Dermis blood vessel endothelial cell (primary cell): ENCODE measurements at places on chromosomes 13 and 19. TPM values are rescaled to one million over a fixed set of nuclear protein-coding genes. Genes with fewer than 3 reads are reported as not detected.

ZNF665 gene
- 2.6 and 3.0 TPM in 2 replicates for total RNA-seq

SSBP4 gene
- 88.8 and 96.7 TPM in 2 replicates for total RNA-seq

MTUS2 gene
- not detected in 2 replicates for total RNA-seq

ERICH6B gene
- total RNA-seq = not detected in 2 replicates

ZNF730 gene
- 1.2 and 4.1 TPM in 2 replicates for total RNA-seq

SHISA2 gene
- total RNA-seq = 1.1 and 1.7 TPM in 2 replicates

ANGPTL8 gene
- total RNA-seq = not detected in 2 replicates

NTF4 gene
- total RNA-seq = not detected in 2 replicates

SLAIN1 gene
- 10.6 and 11.1 TPM in 2 replicates for total RNA-seq

ZNF264 gene
- 48.5 and 65.0 TPM in 2 replicates for total RNA-seq

FGF21 gene
- not detected in 2 replicates for total RNA-seq

LNX2 gene
- total RNA-seq = 12.4 and 12.8 TPM in 2 replicates

MBD3L2 gene
- total RNA-seq = not detected in 2 replicates

SPRY2 gene
- total RNA-seq = 21.7 and 24.2 TPM in 2 replicates

ZSCAN4 gene
- not detected in 2 replicates for total RNA-seq

LPAR2 gene
- total RNA-seq = 0.42 and 1.0 TPM in 2 replicates

ZNF85 gene
- 9.7 and 12.8 TPM in 2 replicates for total RNA-seq

SMIM17 gene
- 0.17 and 0.33 TPM in 2 replicates for total RNA-seq

KEAP1 gene
- total RNA-seq = 125 and 147 TPM in 2 replicates

HSPB6 gene
- total RNA-seq = 0.17 and 1.2 TPM in 2 replicates

SIGLEC14 gene
- total RNA-seq = not detected in 2 replicates

ZNF208 gene
- 0.19 and 0.34 TPM in 2 replicates for total RNA-seq

C2CD4C gene
- 1.9 and 5.9 TPM in 2 replicates for total RNA-seq

LENG9 gene
- 6.0 and 7.5 TPM in 2 replicates for total RNA-seq

ZNF486 gene
- total RNA-seq = 8.8 and 12.6 TPM in 2 replicates

ZNF121 gene
- 36.7 and 38.8 TPM in 2 replicates for total RNA-seq

PRKD2 gene
- total RNA-seq = 84.2 and 135 TPM in 2 replicates

GPR183 gene
- total RNA-seq = 0.09 and 0.34 TPM in 2 replicates

ZNF491 gene
- 1.5 and 1.6 TPM in 2 replicates for total RNA-seq

PTH2 gene
- not detected in 2 replicates for total RNA-seq

ITGBL1 gene
- total RNA-seq = 7.9 and 16.3 TPM in 2 replicates

CYP2F1 gene
- total RNA-seq = not detected in 2 replicates

KLK2 gene
- total RNA-seq = 0.14 TPM in 1 of 2 replicates, not detected in the other

PSG11 gene
- not detected in 2 replicates for total RNA-seq

TYROBP gene
- total RNA-seq = not detected in 2 replicates

UNC13A gene
- under 0.01 and 0.09 TPM in 2 replicates for total RNA-seq

RFPL4AL1 gene
- total RNA-seq = 0.68 TPM in 1 of 2 replicates, not detected in the other

LILRB2 gene
- total RNA-seq = not detected in 2 replicates

MCEMP1 gene
- not detected in 2 replicates for total RNA-seq

NXNL1 gene
- not detected in 2 replicates for total RNA-seq

EIF3K gene
- total RNA-seq = 350 and 735 TPM in 2 replicates

ACER1 gene
- total RNA-seq = not detected in 2 replicates

TSSK6 gene
- 0.68 and 1.4 TPM in 2 replicates for total RNA-seq

SARS2 gene
- total RNA-seq = 16.7 and 22.2 TPM in 2 replicates

ZNF100 gene
- 7.1 and 7.3 TPM in 2 replicates for total RNA-seq

KIR2DL3 gene
- not detected in 2 replicates for total RNA-seq

NLRP5 gene
- total RNA-seq = not detected in 2 replicates

SRRM5 gene
- 0.05 and 0.17 TPM in 2 replicates for total RNA-seq

ZFP82 gene
- 5.2 and 5.6 TPM in 2 replicates for total RNA-seq

ZNF780B gene
- total RNA-seq = 13.8 and 15.8 TPM in 2 replicates

C19orf81 gene
- 0.28 TPM in 1 of 2 replicates, not detected in the other for total RNA-seq

NUP58 gene
- total RNA-seq = 70.3 and 71.8 TPM in 2 replicates

SKA3 gene
- 6.4 and 7.5 TPM in 2 replicates for total RNA-seq

IRS2 gene
- 1.7 and 2.0 TPM in 2 replicates for total RNA-seq

KLK1 gene
- not detected in 2 replicates for total RNA-seq

CPT1C gene
- 19.1 and 19.5 TPM in 2 replicates for total RNA-seq

MRI1 gene
- 51.8 and 58.0 TPM in 2 replicates for total RNA-seq
